Body of pancreas (tissue), 4 donors: ENCODE measurements at places on chromosomes 16 and 17.
A peak's percentile ranks its signal among the peaks of the same experiment; 100 is the strongest.

- DNase-seq, result no peak
These were observed 1254.5 kb upstream of the GOT2 start for GRCh38 chr16:59988591-59988990.

GRCh38 chr17:2222901-2223616 is 80.5 kb downstream of the SMG6 start:
- peak; percentile 66 for DNase-seq

- no peak for DNase-seq
These were observed 461.7 kb upstream of the DYNLRB2 start for GRCh38 chr16:80079072-80079471.

DNA sequence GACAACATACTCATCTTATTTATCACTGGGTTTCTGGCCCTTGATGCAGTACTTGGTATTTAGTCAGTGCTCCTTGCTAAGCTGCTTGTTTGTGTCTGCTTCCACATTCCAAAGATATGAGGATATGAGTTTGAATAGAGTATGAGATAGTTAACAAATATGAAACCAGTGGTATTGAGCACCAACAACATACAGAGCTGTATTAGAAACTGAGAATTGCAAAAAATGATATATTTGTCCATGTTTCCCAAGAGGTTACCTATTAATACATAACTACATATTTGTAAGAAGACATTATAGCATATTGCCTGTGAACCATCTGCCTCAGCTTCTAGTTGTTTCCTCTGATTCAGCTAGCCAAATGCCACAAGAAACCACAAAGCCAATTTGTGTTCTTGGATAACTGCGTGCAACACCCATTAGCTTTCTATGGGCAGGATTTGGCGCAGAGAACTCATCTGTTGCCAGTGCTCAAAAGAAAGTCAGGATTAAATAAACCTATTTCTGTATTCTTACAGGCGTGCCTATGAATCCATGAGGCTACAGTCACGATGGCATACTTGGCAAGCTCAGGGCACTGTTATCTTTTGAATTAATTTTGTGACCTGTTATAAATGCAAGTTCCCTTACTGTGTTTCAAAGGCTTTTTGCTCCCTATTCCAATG is 194.4 kb downstream of the MAP2K6 start:
- peak; percentile 13 for DNase-seq
